ENCODE measurements at places on chromosomes 3 and 15.
A peak's percentile ranks its signal among the peaks of the same experiment; 100 is the strongest.

GRCh38 chr15:56774356-56774755, 41.0 kb upstream of the ZNF280D start:
- no peak for DNase-seq

GRCh38 chr3:40104441-40104840, 205.1 kb upstream of the EIF1B start:
- DNase-seq: no peak

- no peak for DNase-seq
These were observed 2.9 kb downstream of the FAM240A start for GRCh38 chr3:46615050-46615775.

- no peak for DNase-seq
These were observed 60.3 kb downstream of the PCSK6 start for GRCh38 chr15:101429191-101429590.

DNA sequence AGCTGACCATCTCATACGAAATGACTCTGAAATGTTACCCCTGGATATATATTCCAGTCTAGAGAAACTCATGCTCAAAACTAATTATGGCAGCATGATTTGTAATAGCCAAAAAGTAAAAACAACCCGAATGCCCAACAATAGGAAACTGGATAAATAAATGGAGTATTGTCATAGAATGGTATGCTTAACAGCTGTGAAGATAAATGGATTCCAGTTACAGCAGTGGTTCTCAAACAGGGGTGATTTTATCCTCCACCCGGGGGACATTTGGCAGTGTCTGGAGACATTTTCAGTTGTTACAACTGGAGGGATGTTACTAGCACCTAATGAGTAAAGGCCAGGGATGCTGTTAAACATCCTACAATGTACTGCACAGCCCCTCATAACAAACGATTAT, 52.3 kb upstream of the PIAS1 start:
- no peak for DNase-seq

- DNase-seq: no peak
These were observed 82.4 kb upstream of the PTX3 start for GRCh38 chr3:157354254-157354653.

DNA sequence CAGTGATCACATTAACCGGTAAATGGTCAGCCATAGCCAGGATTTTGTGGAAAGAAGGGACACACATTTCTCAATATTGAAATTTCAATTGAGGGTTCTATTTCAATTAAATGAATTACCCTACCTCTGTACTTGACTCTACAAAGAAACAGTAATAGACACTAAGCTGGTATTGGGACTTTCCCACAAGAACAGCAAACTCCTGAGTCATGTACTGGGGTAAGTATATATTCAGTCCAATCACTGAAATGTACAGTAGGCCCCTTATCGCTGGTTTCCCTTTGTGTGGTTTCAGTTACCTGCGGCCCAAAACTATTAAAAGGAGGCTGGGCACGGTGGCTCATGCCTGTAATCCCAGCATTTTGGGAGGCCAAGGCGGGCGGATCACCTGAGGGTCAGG, 17.6 kb downstream of the ASB14 start:
- no peak for DNase-seq

GRCh38 chr3:55661141-55661540, 174.0 kb upstream of the WNT5A start:
- no peak for DNase-seq

- DNase-seq: peak; percentile 69
These were observed 60.6 kb downstream of the CD200R1L start for GRCh38 chr3:112786002-112786590.

DNA sequence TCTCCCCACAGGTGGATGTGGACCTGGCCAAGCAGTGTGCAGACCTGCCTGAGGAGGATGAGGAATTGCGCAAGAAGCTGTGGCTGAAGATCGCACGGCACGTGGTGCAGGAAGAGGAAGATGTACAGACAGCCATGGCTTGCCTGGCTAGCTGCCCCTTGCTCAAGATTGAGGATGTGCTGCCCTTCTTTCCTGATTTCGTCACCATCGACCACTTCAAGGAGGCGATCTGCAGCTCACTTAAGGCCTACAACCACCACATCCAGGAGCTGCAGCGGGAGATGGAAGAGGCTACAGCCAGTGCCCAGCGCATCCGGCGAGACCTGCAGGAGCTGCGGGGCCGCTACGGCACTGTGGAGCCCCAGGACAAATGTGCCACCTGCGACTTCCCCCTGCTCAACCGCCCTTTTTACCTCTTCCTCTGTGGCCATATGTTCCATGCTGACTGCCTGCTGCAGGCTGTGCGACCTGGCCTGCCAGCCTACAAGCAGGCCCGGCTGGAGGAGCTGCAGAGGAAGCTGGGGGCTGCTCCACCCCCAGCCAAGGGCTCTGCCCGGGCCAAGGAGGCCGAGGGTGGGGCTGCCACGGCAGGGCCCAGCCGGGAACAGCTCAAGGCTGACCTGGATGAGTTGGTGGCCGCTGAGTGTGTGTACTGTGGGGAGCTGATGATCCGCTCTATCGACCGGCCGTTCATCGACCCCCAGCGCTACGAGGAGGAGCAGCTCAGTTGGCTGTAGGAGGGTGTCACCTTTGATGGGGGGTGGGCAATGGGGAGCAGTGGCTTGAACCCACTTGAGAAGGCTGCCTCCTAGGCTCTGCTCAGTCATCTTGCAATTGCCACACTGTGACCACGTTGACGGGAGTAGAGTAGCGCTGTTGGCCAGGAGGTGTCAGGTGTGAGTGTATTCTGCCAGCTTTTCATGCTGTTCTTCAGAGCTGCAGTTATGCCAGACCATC, 8.6 kb downstream of the VPS18 start:
- no peak for DNase-seq
